Fibroblast of skin of abdomen (primary cell): ENCODE measurements at places on chromosomes 7 and 10.
A peak's percentile ranks its signal among the peaks of the same experiment; 100 is the strongest.

GRCh38 chr10:122543676-122544445, 16.7 kb upstream of the DMBT1 start:
- no peak for DNase-seq

DNA sequence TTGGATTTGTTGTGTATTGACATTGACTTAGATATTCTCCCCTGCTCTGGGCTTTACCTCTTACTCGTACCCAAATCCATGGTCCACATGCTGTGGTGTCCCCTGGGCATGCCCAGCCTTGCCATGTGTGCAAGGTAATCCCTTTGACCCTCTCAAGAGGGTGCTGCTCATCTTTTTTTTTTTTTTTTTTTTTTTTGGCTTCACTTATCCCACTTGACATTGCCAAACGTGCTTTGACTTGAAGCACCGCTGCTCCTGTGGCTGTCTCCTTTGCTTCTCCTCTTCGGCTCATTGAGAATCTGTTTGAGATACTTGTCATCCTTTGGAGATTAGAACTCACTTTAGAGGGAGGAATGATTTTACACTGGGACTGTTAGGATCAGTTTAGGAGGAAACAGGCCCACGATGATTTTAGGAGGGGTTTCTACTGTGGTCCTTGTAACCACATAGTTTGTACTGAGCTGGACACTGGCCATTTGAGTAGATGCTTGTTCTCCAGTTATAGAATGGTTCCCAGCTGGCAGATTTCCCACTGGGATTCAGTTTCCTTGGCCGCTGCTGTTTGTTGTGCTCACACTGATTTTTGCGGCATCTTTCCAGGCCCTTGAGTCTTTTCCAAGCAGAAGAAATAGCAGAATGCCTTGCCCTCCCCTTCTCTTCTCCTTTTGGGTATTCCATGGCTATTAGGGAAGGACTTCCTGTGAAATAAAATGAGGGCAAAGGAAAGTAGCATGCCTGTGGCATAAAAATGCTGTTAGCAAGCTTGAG, 184.8 kb downstream of the AUTS2 start:
- DNase-seq = peak; percentile 56

DNA sequence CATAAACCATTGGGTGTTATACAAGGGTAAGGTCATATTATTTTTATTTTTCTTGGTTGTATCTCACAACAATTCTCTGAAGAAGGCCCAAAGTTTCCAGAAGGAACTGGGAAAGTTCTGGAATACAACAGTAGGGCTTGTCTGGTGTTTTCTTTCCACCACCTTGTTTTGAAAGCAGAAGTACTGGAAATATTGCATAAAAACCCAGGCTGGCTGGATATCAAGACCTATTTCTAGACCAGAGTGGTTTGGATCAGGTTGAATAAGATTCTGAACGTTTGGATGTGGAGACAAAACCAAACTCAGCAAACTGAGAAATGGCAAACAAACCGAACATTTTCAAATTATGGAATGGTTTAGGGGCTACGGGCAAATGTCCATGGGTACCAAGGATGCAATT, 182.6 kb upstream of the FZD8 start:
- no peak for DNase-seq

DNA sequence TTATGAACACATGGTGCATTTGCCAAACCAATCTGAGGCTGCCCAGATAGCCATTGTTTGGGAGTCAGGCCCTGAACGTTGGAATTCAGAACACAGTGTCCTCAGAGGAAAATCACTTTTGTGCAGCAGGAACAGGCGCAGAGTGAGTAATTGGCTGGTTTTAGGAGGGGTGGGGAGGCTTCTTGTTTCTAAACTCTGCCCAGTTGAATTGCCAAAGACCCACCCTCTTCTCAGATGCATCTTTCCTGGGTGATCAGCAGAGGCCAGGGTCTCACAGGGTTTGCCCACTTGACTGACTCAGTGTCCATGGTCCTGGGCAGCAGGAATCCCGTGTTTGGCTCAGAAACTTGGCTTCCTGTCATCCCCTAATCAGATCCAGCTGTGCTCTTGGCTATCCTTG, 24.3 kb downstream of the PRLHR start:
- peak; percentile 25 for DNase-seq

DNA sequence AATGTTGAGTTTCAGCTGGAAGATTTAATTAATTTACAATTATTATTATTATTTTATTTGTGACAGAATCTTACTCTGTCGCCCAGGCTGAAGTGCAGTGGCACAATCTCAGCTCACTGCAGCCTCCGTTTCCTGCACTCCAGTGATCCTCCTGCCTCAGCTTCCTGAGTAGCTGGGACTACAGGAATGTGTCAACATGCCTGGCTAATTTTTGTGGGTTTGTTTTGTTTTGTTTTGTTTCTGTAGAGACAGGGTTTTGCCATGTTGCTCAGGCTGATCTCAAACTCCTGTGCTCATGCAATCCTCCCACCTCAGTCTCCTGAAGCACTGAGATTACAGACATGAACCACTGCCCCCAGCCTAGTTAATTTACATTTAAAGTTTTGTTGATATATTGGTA, 93.8 kb upstream of the MEOX2 start:
- DNase-seq = peak; percentile 68

DNA sequence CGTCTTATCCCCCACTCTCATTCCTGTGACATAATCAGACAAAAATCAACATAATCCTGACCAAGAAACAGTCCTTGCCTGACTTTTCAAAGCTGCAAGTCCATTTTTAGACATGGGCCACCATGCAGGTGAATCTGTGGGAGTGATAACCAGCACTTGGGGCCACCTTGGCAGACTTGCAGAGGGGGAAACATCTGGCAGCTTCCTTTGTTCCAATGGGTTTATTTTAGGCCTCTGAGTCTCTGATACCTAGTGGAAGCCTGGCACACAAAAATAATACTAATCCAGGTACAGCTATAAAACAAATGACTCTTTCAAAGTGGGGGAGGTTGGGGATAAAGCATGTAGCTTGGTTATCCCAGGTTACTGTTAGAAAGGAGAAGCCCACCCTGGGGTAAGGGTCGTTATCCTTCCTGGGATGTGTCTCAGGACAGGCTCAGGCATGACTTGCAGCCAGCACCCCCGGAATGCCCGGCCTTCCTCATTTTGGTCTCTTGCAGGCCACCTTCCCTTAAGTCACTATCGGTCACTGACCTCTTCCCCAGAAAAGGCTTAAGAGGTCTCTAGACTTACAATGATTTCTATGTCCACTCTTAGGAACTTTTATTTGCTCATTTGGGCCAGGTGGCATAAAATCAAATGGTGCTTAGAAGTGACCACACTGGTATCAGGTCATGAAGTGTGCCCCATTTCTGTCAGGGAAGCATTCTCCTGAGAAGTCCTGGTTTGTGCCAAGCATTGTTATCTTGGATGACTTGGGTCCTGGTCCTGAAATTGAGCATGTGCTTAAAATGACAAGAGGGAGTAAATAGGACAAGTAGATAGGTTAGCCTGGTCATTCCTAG, 37.6 kb downstream of the EEPD1 start:
- DNase-seq = no peak

DNA sequence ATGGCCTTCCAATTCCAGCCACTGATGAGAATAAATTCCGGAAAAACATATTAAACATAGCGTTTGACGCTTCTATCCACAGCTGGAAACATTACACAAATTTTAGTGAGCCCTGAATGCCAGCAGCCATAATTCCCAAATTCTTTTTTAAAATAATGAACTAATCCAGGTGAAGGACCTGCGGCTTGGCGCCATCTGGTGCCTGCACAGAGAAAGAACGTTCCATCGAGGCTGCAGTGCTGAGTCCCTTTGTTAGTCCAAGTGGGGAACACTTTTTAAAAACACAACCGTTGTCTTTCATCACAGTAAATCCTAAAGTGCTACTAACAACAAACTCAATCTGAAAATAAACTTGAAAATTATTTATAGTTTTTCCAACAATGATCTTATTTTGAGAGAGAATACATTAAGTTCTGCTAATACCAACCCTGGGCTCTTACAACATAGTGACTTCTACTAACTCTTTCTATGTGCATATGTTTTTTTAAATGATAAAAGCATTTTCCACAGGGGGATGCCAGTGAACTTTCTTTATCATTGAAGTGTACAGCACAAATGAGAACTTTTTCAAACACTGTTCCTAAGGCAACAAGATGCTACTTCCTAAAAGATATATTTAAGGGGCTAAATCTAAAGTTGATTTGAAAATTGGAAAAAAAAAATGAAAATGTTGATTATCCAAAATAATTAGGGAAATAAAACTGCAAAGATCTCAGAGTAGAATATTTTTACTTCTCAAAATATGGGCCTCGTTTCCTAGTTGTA, 166.9 kb upstream of the RNF32 start:
- DNase-seq = no peak

DNA sequence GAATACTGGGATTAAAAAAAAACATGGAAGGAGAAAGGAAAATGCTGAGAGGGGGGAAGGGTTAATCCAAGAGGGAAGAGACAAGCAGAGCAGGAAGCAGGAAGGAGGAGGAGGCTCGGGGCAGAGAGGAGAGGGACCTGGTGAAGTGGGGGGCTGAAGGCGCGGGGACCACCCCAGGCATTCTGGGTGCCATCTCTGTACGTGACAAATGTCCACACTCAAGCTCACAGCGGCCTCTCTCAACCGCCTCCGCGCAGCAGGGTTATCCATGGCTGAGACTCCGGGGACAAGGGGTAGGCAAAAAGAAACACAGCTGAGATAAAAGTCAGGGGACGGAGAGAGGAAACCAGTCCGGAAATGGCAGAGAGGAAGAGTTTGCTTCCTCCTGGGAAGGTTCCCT, 33.9 kb downstream of the EN2 start:
- DNase-seq = no peak

DNA sequence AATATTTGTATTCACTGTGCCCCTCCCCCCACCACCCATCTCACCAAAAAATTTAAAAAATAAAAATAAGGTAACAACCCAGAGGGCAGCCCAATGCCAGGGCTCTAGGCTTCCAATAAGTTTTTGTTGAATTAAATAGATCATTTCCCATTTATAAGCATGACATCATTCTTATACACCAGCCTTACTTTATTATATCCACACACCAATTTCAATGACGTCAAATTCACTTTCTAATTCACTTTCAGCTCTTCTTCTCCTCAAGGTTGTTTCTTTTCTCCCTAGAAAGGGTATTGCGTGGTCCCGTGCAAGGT, 1.2 kb upstream of the DKK1 start:
- DNase-seq = no peak

- DNase-seq = peak; percentile 93
Measured at GRCh38 chr7:79778786-79779770, 325.6 kb upstream of the MAGI2 start.

GRCh38 chr10:130749911-130750310, 561.6 kb downstream of the TCERG1L start:
- DNase-seq = no peak

DNA sequence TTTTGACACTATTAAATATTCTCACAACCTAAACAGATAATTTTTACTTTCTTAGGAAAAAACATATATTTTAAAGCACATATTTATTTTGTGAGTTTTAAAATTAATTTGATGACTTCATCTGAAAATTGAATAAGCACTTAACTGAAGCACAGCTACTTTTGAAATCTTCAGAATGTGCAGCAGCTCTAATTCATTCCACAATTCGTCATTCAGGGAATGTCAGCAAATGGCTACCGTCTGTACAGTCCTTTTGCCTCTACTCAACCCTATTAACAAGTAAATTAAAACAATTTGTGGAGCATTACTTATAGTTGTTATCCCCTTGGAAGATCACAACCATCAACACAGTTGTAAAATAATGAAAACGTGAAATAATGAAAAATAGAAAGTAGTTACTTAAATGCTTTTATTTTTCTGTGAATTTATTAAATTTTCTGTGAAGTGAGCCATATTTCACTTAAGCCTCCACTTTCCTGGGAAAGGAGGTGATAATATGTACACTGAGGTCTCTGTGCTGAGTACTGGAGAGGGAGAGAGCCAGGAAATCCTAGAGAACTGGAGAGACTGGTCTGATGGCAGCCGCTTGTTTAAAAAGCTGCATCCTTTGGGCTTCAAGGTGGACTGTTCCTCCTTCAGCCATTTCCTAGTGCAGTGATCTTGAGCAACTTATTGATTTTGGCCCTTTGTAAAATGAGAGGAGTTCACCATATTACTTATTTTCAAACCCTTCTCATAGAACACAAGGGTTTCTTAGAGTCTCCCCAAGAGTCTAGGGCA, 70.6 kb downstream of the REEP3 start:
- DNase-seq = peak; percentile 41

DNA sequence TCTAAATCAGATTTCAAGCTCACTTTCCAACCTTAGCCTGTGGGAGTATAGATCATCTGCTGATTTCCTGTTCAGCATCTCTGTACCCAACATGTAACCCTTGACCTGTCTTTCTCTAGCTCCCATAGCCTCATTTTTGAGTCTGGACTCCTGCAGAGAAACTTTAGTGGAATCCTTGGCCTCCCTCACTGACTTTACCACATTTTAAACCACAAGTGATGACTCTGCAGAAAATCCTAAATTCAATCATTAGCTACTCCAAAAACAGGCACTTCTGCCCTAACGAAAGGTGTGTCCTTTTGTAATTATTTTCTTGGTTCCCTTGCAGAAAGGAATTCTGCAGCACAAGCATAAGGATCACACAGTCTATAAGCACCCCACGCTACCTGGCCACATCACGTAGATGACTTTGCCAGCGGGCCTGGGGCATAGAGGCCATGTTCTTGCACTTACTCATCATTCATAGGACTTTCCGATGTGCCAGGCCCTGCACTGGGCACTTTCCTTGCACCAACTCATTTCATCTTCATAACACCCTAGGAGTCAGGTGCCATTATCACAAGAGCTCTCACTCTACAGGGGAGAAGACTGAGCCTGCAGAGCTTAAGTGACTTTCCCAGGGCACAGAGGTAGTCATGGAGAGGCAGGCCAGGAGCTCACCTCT, 57.2 kb upstream of the OPALIN start:
- peak; percentile 33 for DNase-seq

DNA sequence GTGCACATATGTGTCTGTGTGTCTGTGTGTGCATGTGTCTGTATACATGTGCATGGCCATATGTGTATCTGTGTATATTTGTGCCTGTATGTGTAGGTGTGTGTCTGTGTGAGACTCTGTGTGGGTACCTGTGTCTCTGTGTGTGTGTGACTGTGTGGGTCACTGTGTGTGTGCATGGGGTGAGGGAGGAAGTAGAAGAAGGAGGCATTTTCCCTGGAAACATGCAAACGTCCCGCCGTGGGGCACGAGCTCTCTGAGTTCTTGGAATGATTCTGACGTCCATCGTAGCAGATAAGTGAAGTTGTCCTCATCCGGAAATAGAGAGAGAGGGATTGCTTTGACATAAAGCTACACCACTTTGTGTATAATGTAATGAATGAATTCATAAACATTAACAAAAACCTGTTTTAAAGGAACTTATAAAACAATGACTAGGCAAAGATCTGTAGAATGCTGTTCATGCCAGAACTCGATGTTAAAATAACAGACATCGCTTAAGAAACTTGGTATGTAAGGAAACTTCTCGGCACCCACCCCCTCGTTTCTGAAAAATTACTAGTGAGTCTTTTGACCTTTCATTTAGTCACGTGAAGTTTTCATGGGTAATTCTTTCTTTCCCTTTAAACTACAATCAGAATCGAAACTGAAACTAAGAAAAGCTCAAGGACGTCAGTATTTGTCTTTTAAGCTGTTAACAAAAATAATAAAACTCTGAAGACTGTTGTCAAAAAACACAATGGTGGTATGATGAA, 43.6 kb upstream of the KLF6 start:
- DNase-seq = peak; percentile 64
